ENCODE measurements at places on chromosomes 4 and X.

DNA sequence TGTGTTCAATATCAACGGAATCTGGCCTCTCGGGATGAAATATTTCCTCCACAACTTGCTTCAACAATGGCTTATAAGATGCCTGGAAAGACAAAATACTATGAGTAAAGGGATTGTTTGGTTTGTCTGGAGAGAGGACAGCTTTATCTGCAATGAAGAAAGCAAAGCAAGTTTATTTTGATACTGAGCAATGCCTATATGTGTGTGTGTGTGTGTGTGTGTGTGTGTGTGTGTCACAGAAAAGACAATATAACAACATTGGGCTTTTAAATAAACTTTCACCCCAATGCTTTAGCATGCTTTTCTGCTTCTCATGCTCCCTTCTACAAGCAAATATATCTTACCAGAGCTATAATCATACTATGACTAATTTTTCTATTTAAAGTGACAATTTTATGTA, 45.4 kb downstream of the RASL11B start:
- no peak for DNase-seq

- no peak for DNase-seq
Measured at GRCh38 chrX:53044995-53045394, 3.6 kb upstream of the GPR173 start.

GRCh38 chr4:86500527-86500926, 93.6 kb upstream of the PTPN13 start:
- peak; percentile 19 for DNase-seq

DNA sequence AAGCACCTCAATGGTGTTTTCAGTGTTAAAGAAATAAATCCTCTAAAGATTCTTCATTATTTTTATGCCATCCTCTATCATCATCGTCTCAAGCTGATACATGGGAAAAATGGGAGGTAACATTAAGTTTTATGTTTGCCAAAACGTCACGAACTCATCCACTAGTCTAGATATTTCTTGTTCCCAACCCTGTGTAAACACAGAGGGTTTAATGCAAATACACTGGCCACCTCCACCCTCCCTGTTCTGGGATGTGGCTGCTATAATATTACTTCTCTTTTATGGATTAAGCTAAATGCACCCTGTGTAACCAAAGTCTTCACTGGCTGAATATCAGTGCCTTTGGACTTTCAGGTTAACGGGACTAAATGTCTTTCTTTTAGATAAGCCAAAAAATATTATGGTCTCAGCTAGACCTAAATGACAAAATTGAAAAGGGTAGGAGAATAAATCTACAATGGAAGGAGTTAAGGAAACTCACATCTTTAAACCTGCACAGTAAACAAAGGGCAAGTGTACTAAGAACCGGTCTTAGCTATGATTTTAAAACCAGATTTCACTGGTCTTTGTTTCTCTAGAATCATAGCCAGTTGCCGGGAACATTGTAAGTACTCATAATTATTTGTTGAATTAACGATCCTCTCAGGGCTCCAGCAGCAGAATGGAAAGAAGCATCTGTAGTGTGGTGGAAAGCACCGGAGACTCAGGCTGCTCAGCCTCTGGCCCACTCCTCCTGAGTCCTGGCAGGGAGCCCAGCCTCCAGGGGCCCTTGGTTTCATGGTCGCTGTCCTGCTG, 103.5 kb upstream of the NOCT start:
- DNase-seq = no peak

DNA sequence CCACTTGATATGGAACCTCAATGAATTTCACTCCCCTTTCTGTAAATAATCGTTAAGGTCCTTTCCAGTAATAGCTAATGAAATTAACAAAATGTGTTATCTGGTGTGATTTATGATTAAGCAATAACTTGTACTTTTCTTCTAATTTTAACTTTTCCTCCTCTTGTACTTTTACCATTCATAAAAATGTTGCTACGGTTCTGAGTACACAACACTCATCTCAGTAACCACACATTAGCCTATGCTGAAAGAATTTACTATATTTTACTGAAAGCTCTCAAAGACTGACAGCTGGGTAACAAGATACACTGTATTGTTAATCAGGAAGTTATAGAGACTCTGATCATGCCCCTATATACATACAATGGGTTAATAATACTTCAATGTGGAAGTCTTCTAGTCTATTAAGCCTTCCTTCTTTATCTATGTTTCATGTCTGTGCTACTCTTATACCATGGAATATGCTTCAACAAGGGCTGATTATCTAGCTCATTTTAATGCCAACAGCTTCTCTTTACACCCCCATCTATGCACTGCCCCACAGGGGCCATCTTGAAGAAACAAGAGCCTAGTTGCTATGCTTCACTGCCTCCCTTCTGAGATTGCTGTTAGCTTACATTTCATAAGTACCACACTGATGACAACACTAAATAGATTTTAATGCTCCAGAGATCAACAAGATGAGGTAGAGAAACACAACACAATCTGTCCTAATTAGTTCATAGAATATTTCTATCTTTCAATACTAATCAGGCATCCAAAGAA, 39.1 kb downstream of the LAMP2 start:
- DNase-seq = no peak

DNA sequence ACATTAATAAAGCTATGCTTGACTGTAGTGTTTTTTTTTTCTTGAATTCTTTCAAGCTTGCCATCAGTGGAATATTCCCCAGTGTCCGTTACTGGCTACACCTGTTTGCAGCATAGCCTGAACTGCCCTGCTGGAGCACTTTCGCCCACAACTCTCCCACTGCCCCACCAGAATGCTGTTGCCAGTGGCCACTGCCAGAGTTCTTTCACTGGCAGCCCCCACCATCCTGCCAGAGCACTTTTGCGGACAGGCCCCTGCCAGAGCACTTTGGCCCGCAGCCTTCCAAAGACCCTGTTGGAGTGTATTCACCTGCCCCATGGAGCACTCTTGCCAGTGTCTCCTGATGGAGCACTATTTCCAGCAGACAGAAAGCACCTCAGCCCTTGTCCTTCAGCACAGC, 452.3 kb upstream of the GRID2 start:
- DNase-seq = no peak

- DNase-seq = peak; percentile 36
Measured at GRCh38 chrX:131288738-131289511, at the start of gene IGSF1. IGSF1 (minus strand) TSS chrX:131289306; CDS start chrX:131286674, 2,632 bp downstream.

DNA sequence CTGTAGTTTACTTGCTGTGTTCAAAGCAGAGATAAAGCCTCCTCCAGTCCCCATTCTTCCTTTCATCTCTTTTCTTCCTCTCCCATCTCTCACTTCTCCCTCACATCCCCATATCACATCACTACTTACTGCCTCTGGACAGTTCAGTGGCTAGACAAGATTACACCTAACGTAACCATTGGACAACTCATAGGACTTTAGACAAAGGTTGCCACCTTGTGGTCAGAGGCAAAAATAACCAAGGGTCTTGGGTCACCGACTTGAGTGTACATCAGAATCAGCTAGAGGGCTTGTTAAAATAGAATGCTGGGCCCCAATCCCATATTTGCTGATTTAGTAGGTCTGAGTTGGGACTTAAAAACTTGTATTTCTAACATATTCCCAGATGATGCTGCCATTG, 109.3 kb upstream of the DGKK start:
- peak; percentile 37 for DNase-seq

GRCh38 chr4:143531380-143531779, 17.9 kb downstream of the SMARCA5 start:
- no peak for DNase-seq

DNA sequence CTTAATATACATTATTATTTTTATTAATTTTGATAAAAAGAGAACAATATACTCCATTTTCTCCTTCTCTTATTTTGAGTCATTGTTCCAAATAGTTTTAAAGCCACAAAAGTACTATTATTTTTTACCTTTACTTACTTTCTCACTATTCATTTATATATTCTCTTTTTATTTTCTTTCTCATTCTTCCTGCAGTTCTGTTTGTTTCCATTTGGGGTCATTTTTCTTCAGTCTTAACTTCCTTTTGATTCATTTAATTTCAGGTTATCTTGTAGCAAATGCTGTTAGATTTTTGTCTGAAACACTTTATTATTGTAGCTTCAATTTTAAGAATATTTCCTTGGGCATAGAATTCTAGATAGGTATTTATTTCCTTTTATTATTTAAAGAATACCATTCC, 438.6 kb upstream of the EPHA5 start:
- DNase-seq = no peak

- no peak for DNase-seq
Measured at GRCh38 chr4:142351958-142352357, 494.1 kb downstream of the INPP4B start.

GRCh38 chr4:158496030-158496741, 25.5 kb upstream of the RXFP1 start:
- DNase-seq = no peak

DNA sequence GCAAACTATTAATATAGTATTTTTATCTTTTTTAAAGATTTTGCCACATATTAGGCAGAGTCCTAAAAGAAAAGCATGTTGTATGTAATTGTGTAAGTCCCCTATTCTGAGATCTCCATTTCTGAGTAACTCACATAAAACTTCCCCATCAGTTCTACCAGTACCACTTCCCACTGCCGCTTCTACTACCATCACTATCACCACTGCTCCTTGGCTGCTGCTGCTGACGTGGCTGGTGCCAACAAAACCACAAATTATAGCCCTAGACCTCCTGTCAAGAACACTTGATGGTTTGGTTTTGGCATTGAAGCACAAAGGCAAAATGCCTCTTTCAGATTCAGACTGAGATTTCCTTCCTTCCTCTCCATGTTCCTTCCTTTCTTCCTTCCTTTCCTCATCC, 106.4 kb downstream of the MMRN1 start:
- DNase-seq = no peak

DNA sequence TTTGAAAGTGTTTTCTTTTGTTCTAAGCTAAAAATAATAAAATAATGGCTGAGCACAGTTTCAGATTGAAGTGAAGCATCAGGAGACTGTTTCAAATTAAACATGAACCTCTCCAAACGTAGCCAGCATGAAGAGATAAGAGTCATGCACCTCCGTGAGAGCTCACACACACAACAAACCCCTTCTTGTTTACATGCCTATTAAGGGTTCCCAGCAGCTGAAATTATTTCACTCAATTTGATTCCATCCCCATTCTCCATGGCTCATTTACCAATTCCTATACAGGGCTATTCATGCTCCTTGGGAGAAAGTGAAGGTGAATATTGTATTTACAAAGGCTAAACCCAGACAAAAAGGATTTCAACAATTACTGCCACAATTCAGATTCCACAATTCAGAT, 954.1 kb upstream of the INTU start:
- no peak for DNase-seq

DNA sequence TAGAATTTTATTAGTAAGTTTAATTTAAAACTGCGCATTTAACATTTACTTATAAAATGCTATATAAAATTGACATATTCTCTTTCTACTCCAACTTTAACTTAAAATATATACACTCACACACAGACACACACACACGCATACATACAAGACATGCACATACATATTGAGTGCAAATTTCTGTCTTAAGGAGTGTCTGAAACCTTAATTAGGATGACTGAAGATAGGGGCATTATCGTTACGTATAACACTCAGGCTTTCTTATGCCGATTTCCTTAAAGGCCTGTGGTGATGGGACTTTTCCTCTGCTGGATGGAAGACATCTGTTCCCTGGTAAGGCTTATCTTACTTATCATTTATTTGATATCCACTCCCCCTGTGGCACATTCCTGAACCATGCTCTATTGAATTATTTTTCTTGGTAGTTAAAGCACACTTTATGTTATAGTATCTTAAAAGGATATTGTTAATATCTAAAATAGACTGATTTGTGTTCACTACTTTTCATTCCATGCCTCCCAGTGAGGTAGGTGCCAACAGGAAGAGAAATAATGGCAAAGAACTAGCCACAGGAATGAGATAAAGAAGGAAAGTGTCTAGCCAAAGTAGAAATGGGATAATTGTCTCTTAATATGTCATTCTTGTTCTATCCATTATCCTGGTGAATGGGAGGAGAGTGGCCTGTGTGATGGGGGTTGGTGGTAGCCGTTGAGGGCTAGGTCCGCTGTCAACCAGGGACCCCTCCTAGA, 92.9 kb upstream of the GPRIN3 start:
- DNase-seq = no peak

DNA sequence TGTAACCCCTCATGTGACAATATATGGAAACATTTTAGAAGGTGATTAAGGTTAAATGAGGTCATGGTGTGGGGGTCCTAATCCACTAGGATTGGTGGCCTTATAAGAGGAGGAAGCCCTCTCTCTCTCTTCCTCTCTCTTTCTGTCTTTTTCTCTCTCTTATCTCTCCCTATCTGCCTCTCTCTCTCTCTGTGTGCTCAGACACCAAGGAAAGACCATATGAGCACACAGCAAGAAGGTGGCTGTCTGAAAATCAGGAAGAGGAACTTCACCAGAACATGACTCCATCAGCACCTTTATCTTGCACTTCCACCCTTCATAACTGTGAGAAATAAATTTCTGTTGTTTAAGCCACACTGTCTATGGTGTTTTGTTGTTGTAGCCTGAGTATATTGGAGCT, 1472.2 kb downstream of the PCDH7 start:
- DNase-seq = no peak

GRCh38 chr4:84379917-84380641, 119.0 kb downstream of the NKX6-1 start:
- peak; percentile 88 for DNase-seq

DNA sequence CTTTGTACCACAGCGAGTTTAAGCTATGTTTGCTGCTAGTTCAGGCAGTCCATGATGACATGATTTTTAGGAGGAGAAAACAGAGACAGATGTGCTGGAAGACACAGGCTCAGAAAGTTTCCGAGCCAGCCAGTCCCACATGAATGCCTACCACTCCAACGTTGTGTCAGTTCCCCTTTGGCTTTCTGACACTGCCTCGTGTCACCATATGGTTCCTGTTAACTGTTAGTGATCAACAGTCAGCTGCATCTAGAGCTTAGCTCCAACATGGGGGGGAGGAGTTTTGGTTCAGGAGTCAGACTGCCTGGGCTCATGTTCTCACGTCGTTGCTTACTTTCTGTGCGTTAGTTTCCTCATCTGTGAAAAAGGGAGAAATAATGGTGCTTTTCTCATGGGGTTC, 343.7 kb downstream of the MID1IP1 start:
- peak; percentile 16 for DNase-seq

GRCh38 chr4:33104273-33104672, 2384.1 kb downstream of the PCDH7 start:
- DNase-seq = peak; percentile 29

DNA sequence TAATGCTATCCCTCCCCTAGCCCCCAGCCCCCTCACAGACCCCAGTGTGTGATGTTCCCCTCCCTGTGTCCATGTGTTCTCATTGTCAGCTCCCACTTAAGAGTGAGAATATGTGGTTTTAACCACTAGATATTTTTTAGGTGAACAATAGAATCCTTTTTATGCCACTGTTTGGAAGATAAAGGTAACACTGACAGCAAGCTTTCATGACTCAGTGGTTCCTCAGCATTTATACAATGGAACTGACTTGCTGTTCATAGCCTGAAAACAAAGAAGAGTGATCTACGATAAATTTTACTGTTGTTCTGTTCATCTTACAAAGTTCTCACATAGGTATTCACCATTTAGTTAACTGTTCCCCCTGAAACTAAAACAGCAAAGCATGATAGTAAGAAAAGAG, 147.8 kb downstream of the ARHGAP10 start:
- peak; percentile 6 for DNase-seq

DNA sequence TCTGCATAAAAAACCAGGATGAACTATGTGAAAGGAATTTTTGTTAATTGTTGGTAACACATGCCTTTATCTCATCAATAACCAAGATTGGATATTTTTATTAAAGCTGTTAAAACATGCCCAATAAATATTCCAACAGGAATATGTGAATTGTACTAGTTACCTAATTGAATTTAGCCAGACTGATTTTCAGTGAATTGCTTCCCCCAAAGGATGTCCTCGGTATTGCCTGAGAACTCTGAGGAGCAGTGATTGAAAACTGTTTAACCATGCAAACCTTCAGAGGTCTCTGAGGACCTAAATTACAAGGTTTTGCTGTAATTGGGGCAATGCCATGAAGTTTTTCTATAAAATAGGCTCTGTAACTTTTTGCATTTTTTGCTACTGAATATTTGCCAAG, 66.6 kb downstream of the BLTP1 start:
- peak; percentile 21 for DNase-seq

All from fibroblast of skin of right biceps (primary cell).